ENCODE measurements at places on chromosomes 5 and 9. TPM values are rescaled to one million over a fixed set of nuclear protein-coding genes. Genes with fewer than 3 reads are reported as not detected.

- DNase-seq = no peak
Observed at GRCh38 chr5:56345352-56345751, 112.2 kb upstream of the ANKRD55 start.

TAF1L gene
- 0.03 TPM for total RNA-seq

- DNase-seq = no peak
Observed at GRCh38 chr9:69797675-69798074, 22.9 kb upstream of the CFAP95 start.

GRCh38 chr5:58407042-58407719 is 52.7 kb downstream of the PLK2 start:
- no peak for DNase-seq

PTGES gene
- total RNA-seq = 5.0 TPM

DNA sequence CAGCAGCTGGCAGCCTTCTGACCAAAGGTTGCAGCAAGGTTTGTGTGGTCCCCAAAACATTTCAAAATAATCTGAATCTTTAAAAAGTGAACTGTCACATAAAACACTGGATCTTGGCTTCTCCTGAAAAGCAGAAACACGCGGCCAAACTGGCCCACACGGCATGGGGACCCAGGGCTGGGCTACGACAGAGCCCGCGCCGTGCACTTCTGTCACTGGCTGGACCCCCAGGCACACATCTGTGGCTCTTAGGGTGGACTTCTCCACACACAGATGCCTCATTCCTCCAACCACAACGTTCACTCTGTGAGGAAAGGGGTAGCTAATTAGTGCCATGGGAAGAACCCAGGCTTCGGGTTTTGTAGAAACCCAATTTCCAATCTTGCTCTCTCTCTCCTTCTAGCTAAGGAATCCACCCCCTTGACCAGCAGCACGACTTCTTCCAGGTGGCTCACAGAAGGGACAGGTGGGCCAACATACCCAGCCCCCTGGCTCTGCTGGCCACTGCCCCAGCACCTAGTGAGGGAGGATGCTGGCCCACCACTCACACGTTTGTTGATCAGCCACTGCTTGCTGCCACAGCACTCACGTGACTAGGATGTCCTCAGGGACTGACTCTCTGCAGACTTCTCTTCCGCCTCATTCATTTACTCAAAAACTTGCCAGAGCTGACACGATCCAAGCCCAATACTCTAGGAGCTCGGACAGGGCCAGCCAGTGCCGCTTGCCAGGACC is 17.9 kb downstream of the LMAN2 start:
- DNase-seq = no peak

- DNase-seq = no peak
Observed at GRCh38 chr9:127570533-127571111, 41.5 kb upstream of the STXBP1 start.

PCDHGC3 gene
- 82.4 TPM for total RNA-seq

GRCh38 chr5:170581211-170581610 is 77.4 kb downstream of the KCNIP1 start:
- no peak for DNase-seq

DNA sequence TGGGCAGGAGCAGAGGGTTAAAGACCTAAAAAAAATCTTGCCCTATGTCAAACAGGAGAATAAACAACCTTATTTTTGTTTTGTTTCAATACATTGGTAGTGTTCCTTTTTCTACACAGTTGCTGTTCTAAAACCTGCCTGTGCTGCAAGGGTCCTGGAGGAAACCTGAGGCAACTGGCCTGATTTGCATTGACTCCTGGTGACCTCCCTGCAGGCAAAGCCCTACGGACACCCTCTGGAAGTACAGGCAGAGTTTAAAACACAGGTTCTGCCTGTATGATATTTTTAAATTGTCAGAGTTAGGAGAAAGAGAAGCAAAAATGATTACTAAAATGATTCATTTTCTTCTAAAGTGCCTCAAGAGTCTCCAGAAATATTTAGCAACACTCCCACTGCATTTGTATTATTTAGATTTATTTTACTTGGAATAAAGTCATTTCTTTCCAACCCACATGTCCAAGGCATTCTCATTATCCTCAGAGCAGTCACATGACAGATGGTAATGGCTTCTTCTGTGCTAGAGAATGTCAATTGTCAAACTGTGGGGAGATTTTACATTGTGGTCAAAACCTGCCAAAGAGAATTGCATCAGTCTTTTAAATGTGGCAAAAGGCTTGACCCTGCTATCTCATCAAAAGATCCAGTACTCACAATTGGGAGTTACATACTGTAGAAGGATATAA is 559.6 kb downstream of the CETN3 start:
- no peak for DNase-seq

DNA sequence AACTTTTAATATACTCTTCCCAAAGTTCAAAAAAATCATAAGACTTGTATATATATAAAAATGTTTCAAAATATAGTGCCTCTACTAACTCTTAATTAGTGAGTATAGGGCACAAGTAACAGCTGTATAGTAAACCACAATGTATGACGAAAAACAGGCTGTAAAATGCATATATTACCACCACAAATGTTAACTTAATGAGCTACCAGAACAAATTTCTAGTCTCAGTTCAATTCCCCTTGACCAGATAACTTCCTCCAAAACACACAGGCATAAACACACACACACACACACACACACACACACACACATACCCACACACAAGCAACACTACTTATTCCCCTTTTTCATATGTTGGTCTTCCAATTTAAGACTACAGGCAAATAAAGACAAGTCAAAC is 78.8 kb downstream of the FBXL17 start:
- DNase-seq = no peak

DNA sequence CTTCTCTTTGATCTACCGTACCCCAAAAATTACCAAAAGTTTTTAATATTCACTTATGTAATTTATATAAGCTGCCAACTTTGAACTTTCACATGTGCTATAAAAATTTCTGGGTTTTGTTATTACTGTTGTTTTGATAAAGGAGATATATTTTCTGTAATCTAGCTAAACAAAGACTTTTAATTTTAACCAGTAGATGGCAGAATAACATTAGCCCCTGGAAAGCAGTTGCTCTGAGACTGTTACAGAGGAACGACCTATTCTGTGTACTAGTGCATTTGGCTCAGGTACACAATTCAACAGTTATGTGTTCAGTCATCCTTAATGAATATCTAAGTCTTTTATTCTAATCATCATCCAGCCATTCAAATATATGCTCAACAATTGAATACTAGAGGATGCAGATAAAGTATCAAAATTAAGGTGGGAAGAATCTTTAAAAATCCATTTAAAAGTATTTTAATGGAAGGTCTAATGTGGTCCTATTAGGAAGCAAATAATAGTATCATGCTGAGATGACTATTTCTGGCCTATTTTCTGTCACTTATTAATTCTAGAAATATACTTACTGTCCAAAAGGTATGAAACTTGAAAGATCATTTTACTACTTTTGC is 8.6 kb downstream of the KLHL9 start:
- DNase-seq = no peak

- no peak for DNase-seq
Observed at GRCh38 chr9:16675131-16675530, 195.3 kb downstream of the BNC2 start.

GRCh38 chr5:34673463-34674125 is 17.5 kb downstream of the RAI14 start:
- no peak for DNase-seq

GRCh38 chr5:150142185-150142958 is 13.3 kb downstream of the PDGFRB start:
- no peak for DNase-seq

Data from mucosa of gallbladder (tissue), 1 donor.